ENCODE measurements at places on chromosomes 13 and 19.
A peak's percentile ranks its signal among the peaks of the same experiment; 100 is the strongest.

- DNase-seq: peak; percentile 88
Measured at GRCh38 chr19:17680230-17680722, 7.9 kb downstream of the UNC13A start.

DNA sequence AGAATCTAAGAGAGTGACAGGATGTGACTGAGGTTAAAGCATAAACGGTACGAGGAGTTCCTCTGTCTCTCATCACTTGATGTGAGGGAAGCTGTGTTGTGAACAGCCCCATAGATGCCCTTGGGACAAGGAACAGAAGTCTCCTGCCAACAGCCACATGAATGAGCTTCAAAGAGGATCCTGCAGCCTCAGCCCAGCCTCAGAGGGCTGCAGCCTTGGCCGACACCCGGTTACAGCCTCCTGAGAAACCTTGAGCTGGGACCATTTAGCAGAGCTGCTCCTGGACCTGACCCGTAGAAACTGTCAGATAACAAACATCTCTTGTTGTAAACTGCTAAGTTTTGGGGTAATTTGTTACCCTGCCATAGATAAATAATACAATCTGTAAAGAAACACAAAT is 54.2 kb downstream of the CCNE1 start:
- DNase-seq: no peak

DNA sequence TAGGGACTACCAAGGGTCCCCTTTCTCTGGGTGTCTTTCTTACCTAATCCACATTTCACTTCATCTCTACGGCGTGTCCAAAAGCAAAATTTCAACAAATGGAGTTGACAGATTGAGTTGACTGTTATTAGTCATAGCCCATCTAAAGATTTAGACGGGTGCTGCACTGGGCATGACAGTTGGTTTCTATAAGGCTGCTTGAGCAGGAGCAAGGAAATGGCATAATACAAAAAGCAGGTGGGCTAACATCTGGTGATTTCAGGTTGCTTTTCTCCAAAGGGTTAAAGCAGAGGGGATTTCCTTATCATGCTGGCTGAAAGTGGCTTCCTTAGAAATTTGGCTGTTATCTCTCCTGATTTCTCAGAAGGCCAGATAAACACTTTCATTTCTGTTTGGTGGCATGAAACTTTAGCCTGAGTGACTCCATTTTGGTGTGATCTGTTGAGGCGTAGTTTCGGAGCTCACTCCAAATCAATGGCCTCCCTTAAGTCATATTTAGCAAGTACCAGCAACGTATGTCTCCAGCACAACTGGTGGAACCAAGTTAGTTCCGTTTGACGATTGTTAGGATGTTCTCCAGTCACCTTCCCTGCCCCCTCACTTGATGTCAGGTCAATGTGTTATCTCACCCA is 440.4 kb downstream of the FGF9 start:
- DNase-seq: no peak

GRCh38 chr13:36313047-36313969 is 15.7 kb upstream of the CCDC169 start:
- no peak for DNase-seq

DNA sequence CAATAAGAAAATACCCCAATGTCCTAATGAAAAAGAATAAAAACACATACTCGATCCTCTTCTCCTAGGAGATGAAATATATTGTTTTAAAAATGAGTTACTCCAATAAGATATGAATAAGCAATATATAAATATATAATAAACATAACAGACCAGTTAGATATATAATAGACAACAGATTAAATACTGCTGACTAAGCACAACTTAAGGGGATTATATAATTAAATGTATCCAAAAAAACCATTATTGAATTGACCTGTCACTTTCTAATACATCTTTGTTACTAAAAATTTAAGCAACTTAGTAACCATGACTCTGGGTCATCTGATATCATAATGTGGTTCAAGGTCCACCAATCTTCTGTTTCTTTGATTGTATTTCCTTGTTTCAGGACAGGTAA is 14.0 kb upstream of the ZNF780B start:
- DNase-seq: no peak

- DNase-seq: no peak
Measured at GRCh38 chr13:42108217-42108616, 59.8 kb downstream of the DGKH start.

DNA sequence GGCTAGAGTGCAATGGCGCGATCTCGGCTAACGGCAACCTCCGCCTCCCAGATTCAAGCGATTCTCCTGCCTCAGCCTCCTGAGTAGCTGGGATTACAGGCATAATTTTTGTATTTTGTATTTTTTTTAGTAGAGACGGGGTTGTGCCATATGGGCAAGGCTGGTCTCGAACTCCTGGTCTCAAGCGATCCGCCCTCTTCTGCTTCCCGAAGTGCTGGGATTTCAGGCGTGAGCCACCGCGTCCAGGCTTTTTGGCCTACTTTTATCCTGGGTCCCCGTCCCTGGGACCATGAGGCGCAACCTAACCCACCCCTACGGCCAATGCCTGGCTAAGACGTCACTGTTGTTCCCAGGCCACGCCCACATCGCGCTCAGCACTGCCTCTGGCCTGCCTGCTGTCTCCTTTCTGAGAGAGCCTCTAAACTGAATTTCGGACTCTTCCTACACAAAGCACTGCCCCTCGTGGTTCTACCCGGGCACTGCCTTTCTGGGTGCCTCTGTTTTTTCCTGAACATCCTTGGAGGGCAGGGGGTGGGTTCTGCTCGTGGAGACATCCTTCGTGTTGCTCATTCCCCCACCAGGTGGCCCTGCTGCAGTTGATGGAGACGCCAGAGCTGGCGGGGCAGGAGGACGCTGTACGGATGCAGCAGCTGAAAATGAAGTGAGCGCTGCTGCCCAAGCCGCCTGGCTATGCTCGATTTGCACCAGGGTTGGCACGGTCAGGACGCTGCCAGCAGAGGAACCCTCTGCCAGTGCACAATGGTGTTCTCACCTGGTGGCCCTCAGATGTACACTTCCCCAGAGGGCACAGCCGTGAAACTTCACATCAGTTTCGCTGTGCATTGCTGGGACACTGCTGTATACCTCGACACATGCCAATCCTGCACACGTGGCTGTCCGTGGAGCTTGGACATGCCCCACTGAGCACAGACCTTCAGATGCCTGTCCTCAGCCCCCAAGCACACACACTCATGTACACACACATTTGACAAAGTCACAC is 2.0 kb downstream of the REX1BD start:
- DNase-seq: peak; percentile 32

- no peak for DNase-seq
Measured at GRCh38 chr19:58569943-58570670, 3.0 kb downstream of the MZF1 start.

GRCh38 chr13:112898621-112899280 is 70.3 kb upstream of the MCF2L start:
- no peak for DNase-seq

DNA sequence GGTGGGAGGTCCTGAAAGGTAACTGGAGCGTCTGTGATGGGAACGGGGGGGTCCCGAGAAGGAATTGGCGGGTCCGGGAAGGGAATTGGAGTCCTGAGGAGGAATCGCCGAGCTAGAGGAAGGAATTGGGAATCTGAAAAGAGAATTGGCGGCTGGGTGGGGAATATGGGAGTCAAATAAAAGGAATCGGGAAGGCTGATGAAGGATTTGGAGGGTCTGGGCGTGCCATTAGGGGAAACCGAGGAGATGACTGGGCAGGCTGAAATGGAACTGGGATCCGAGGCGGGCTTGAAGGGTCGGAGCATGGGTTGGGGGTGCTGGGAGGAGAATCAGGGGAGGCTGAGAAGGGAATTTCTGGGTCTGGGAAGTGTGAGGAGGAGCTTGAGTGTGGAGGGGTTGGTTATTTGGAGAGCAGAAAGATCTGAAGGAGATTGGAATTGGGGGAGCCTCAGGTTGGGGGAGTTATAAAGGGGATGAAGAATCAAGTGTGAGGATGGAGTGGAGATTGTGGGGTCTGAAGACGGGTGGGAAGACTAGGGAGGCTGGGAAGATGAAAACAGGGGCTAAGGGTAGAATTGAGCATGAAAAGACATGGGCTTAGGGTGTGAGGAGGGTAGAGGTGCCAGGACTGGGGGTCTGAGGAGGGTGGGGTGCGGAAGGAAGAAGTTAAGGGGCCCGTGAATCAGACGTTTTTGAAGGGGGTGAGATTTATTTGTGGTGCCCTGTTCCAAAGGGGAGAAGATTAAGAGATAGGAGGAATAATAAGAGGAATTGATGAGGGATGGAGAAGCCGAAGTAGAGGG is 718 bp downstream of the ACTN4 start:
- DNase-seq: no peak

GRCh38 chr19:46732966-46733689 is 12.7 kb upstream of the FKRP start:
- peak; percentile 94 for DNase-seq

- no peak for DNase-seq
Measured at GRCh38 chr19:10517361-10517759, at the start of gene S1PR5. Gene S1PR5, minus strand, starts transcription at chr19:10517447. Its CDS starts 2,436 bp downstream, at chr19:10515011.

- no peak for DNase-seq
Measured at GRCh38 chr19:2483084-2483483, 7.2 kb downstream of the GADD45B start.

DNA sequence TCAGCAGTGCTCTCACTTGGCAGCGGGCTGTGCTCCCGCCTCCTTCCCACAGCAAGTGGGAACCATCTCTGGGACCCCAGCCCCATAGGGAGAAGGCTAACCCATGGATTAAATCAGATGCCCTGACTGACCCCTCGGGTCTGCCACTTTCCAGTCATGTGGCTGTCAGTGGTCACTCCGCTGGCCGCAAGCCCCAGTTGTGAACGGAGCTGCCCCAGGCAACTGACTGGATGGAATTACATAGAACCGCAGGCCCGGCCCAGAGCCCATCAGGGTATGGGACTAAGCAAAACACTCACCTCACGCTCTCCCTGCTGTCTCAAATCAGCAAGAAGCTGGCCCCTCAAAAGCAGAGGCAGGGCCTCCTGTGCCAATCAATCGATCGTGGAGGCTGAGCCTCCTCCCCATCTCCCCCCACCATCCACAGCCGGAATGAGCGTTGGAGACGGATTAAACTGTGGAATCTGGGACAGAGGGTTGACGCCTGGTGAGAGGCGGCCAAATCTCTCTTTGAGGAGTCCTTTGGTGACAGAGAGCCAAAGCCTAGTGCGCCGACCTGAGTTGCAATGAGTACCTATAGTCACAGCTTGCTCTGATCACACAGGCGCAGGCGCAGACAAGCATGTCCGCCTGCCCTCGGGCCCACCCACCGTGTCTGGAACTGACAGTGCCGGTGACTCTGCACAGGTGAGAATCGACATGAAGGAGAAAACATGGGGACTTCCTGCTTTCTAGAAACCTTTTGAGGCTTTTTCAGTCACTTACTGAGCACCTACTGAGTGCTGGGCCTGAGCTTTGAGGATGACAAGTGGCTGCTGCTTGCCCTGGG is 38.7 kb downstream of the PBX4 start:
- DNase-seq: no peak

- peak; percentile 14 for DNase-seq
Measured at GRCh38 chr19:16615808-16616207, 12.2 kb downstream of the MED26 start.

DNA sequence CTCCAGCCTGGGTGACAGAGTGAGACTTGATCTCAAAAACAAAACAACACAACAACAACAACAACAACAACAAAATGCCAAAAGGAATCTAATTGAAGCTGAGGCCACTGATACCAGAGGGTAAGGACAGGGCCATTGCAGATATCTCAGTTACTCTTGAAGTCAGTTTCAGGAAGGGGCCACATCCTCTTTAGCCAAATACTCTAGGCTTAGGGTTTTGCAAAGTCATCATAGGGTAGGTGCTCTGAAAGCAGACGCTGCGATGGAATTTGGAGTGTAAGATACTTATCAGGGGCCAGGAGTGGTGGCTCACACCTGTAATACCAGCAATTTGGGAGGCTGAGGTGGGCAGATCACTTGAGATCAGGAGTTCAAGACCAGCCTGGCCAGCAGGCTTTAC is 46.6 kb upstream of the UBAC2 start:
- peak; percentile 13 for DNase-seq

GRCh38 chr13:33550885-33551284 is 265.3 kb upstream of the STARD13 start:
- no peak for DNase-seq

- DNase-seq: no peak
Measured at GRCh38 chr13:72931311-72931710, 127.5 kb upstream of the KLF5 start.

DNA sequence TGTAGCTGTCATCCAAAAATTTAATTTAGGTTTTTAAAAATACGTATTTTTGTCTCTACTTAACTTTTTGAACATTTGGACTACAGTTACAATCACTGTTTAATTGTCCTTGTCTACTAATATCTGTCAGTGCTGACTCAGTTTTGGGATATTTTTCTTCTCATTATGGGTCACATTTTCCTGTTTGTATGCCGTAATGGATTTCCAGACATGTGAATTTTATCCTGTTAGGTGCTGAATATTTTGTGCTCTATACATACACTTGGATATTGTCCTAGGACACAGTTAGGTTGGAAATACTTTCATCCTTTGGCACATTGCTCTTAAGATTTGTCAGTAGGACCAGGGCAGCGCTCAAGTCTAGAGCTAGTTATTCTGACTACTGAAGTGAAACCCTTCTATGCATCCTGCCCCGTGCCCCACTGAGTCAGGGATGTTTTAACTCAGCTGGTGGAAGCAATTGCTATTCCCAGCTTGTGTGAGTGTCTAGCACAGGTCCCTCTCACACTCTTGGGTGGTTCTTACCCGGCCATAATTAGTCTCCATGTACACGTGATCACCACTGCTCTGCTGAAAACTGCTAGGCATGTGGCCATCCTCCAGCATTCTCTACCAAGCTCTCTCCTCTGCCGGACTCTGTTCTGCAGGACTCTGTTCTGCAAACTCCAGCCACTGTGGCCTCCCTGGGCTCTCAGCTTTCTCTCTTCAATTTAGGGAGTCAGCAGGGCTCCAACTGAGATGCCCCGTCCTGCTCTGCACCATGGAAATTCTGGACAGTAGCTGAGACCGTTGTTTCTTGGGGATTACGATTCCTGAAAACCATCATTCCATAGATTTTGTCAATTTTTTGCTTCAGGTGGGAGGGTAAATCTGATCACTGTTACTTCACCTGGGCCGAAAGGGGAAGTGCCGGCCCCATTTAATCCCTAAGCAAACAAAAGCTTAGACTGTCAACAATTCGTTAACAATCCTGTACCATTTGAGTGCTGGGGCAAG is 11.1 kb downstream of the PROZ start:
- no peak for DNase-seq

GRCh38 chr13:101846249-101846648 is 393.8 kb downstream of the ITGBL1 start:
- no peak for DNase-seq

All from inflammatory macrophage treated with lipopolysaccharide for 4 hours (primary cell).